ENCODE measurements at places on chromosomes 1 and 21.

DNA sequence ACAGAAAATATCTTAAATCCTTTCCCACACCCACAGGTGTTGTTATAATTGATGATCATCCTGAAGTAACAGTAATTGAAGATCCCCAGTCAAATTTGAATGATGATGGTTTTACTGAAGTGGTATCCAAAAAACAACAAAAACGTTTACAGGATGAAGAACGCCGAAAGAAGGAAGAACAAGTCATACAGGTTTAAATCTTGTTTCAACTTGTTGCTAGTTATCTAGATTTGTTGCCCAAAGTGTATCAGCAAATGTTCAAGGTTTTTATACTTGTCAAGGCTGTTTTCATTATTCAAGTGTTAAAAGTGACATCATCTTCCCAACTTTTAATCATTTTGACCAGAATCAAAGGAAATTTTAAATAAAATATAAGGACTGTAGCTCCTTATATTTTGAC lies 64.7 kb downstream of the PRRC2C start:
- no peak for DNase-seq

- DNase-seq, result peak; percentile 45
These were observed 642 bp upstream of the CREG1 start for GRCh38 chr1:167554028-167554779.

DNA sequence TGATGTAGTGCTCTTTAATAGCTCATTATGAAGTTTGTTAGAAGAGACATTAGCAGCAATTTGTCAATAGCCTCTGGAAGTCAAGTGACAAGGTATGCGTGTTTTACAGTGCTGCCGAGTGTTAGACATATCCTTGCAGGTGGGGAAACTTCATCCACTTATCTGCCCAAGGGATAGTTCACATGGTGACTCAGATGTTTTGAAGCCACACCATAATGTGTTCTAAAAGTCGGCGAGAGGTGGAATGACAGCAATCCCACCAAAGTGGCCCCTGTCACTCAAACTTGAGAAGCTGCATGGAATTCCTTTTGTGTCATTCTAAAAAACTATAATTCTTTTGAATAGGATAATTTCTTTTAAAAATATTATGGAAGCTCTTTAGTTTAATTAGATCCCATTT lies 98.1 kb downstream of the RUNX1 start:
- DNase-seq, result no peak

- no peak for DNase-seq
These were observed 355.9 kb upstream of the ADGRL4 start for GRCh38 chr1:79362470-79362869.

- DNase-seq, result no peak
These were observed 59.4 kb upstream of the POU2F1 start for GRCh38 chr1:167161242-167161641.

GRCh38 chr1:53334781-53335180 lies 6.9 kb upstream of the LRP8 start:
- DNase-seq, result no peak

Measured in NB4 (cell line).